ENCODE measurements at places on chromosomes 4 and X.

DNA sequence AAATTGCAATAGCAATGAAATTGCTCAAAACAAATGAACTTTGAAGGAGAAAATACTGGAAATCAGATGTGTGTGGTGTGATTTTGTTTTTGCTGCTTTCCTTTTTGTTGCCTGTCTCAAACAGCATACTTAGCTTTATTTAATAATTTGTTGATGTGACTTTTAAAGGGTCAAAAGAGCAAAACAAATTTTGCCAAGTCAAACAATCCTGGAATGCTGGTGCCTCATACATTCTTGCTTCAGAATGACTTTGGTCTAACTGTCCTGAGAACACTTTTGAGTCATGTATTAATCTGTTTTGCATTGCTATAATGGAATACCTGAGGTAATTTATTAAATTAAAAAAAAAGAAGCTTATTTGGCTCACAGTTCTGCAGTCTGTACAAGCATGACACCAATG lies 3.4 kb downstream of the PF4V1 start:
- DNase-seq = no peak

DNA sequence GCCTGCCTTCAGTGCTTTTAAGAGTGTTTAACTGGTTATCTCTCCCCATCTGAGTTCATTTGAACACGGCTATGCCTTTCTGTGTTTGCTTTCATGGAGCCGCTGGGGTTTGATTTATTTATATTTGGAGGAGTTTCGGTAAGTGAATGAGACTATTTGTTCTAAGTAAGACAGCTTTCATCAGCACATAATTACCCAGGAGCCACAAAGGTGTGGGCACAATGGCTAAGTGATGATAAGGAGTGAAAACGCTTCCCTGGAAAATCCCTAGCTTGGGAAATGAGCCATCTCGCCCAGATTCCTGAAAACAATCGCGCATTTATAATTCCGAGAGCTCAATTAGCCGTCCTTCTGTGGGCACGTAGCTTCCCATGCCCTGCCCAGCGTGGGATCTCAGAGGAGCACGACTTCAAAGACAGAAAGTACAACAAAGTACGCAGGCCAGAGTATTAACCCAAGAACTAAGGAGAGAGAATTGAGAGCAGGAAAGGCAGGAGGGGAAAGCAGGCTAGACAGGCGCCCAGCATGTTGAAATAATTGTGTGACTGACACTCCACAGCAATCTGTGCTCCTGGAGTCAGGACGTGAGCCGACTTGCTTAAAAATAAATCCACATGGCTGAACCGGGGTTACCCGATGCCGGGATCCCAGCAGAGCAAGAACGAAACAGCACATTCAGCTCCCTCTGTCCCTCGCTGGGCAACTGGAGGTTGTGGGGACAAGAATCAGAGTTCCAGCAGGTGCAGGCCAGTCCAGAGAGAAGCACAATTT lies 99.0 kb downstream of the DHRSX start:
- no peak for DNase-seq

DNA sequence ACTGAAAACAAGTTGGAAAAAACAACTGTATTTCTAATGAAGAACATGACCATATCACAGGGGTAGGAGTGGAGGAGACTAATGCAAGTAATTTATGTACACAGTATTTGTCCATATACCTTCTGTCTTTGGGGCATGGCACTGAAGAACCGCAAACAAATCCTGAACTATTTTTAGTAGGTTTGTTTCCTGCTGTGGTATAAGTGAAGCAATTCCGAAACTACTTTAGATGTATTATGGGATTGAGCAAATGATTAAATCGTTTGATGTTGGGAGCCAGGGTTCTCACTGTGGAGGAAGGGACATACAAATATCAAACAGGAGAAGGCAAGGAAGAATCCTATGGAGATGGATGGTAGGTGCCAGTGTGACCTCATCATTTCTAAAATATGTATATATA lies 18.9 kb upstream of the SH3KBP1 start:
- DNase-seq = no peak

- DNase-seq = no peak
Observed at GRCh38 chr4:54589586-54589985, 68.2 kb upstream of the KIT start.

DNA sequence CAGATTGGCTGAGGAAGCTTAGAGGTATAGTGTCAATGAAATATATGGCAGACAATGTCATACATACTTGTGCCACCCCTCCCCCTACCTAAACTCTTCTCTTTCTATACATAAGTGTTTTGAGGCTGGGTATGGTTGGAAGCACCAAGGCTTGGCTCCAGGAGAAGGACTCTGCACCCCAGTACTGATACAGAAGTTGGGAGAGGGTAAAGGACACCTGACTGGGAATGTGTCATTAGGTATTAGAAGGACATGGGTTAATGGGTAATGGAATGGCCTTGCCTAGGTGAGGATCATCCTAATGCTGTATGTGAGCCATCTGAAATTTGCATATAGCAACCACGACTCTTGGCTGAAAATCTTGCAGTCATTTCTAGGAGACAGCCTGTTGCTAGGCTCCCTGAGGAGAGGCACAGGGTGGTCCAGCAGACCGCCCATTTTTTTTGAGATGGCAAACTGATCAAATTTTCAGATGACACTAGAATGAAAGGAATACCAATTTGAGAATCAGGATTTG lies 26.8 kb upstream of the AP1S2 start:
- no peak for DNase-seq

GRCh38 chr4:185587427-185588161 lies 52.3 kb upstream of the PDLIM3 start:
- peak; percentile 17 for DNase-seq

DNA sequence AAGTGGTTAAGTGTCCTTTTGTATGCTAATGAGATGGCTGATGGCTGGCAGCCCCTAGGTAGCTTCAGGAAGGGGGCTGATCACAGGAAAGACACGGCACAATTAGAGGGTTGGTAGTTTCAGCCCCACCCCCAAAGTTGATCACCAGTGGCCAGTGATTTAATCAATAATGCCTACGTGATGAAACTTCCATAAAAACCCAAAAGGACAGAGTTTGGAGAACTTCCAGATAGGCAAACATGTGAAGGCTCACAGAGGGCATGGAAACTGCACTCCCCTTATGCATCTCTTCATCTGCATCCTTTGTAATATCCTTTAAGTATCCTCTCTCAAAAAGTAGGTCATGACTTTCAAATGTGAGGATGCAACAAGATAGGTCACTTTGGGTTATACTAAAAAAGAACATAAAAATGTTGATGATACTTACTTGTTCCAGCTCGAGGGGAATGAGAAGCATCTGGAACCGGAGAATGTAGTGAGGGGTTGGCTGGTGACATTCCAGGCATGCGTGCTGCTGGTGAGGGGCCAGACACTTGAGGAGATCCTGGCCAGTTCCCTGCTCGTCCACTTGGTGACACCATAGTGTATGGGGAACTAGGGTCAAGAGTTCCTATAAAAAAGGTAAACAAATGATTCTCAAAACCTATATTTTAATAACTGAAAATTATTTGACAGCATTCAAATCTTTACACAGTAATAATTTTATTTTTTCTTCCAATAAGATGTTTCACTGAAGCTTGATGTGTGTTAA lies 16.7 kb upstream of the CXorf38 start:
- no peak for DNase-seq

- DNase-seq = no peak
Observed at GRCh38 chr4:160180211-160180610, 1077.3 kb downstream of the RAPGEF2 start.

GRCh38 chrX:37060999-37061398 lies 52.8 kb downstream of the FAM47C start:
- DNase-seq = no peak

DNA sequence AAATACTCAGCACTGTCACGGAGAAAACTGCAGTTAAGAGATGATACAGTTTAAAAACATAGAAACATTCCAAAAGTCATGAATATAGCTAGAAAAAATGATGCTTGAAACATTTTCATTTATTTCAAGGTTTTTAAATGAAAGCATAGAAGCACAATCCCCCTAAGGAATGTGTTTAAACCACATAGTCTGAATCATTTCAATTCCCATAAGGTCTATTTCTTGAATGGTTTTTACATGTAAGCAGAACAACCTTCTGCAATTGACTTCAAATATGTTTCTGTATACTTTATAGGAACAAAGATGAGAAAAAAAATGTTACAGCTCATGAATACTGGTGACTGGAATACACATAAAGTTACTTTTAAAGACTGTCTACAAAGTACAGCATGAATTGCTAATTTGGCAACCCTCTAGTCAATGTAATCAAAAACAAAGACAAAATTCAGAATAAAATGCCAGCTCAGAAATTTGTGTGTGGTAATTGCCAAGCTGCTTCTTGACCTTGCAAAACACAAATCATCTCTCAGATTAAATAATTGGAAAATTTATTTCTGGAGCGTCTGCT lies 886.4 kb upstream of the ADGRL3 start:
- DNase-seq = no peak

- no peak for DNase-seq
Observed at GRCh38 chrX:134718105-134718965, 60.1 kb upstream of the PLAC1 start.

GRCh38 chr4:69194166-69194565 lies 20.4 kb downstream of the UGT2B11 start:
- DNase-seq = no peak

- DNase-seq = peak; percentile 8
Observed at GRCh38 chr4:184444953-184445309, 29.4 kb downstream of the IRF2 start.

GRCh38 chrX:67619253-67619652 lies 75.4 kb downstream of the AR start:
- no peak for DNase-seq

GRCh38 chr4:8228319-8229250 lies 29.5 kb downstream of the SH3TC1 start:
- peak; percentile 53 for DNase-seq

- no peak for DNase-seq
Observed at GRCh38 chr4:94477227-94477626, 25.5 kb downstream of the PDLIM5 start.

DNA sequence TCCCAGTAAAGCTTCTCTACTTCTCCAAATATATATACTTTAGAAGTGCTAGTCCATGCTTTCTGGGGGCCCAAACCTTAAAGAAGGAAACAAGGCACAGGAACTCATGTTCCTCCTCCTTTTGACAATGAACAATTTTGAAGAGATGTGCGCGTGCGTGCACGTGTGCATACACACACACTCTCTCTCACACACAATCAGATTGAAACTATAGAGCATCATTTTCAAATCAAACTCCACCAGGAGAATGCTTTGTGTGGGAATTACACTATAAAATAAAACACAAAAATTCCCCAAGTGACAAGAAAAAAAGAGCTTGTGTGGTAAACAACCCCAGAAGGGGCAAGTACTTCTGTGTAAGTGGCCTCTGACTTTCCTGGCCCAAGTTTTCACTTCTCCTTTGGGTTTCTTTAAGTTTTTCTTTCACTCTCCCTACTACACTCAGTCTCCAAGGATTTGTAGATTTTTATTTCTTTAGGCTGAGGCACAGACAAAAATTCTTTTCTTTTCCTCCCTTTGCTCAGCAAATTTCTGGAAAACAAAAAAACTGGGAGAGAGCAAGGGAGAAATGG lies 46.6 kb upstream of the SHISA3 start:
- no peak for DNase-seq

DNA sequence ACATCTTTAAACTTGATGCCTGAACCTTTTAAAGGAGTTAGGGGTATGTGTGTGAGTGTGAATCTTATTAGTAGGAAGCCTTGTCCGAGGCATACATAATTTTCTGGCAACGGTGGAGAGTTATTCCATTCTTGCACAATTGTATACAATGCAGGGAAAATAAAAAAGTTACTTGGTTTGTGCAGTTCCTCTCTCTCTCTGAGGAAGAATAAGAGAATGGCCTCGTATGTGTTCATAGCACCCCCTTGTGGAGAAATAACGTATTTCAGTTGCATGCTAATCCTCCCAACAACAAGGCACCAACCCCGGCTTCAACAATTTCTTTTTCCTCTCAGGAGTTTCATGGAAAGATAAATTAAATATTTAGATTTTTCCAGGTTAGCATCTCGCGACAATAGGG lies 33.7 kb upstream of the FGF13 start:
- DNase-seq = no peak
